ENCODE measurements at places on chromosomes 12 and 14.

GRCh38 chr12:68804657-68805591 lies 3.1 kb upstream of the MDM2 start:
- no peak for DNase-seq

DNA sequence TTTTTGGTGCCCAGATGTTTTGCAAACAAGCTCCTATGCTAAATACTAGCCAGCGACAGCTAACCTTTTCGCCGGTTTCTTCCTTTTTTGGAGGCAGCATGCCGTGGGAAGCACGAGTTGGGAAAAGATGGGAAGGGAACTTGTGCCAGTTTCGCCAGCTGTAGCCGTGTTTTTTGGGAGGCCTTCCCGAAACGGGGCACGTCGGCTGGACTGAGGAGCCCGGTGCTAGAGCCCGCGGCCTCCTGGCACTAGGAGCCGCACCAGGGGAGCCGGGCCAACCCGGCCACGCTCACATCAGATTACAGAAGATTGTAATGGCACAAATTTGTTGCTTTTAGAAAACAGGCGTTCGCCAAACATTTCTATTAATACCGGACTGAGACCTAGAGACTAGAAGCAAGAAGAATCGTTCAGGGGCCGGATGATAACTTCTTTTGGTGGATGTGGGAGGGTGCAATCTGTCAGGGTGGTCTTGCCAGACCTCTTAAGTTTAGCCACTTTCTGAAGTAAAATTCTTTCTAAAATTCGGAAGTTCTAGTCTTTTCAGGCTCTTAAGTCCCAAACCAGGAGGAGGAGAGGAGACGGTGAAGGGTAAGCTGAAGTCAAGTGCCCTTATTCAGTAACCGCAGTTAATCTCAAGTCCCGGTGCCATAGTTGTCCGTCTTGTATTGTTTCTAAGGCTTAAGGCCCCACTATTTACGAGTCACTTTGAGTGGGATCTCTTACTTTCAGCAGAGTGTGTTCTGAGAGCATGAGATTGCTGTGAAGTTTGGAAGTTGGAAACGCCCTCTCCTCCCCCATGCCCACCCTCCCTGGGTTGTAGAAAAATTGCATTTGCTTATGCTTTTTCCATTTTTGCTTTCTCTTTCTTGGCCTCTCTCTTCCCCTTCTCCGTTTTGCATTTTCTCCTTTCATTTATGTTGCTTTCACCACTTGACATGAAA lies 1.3 kb downstream of the RASSF3 start:
- no peak for DNase-seq

DNA sequence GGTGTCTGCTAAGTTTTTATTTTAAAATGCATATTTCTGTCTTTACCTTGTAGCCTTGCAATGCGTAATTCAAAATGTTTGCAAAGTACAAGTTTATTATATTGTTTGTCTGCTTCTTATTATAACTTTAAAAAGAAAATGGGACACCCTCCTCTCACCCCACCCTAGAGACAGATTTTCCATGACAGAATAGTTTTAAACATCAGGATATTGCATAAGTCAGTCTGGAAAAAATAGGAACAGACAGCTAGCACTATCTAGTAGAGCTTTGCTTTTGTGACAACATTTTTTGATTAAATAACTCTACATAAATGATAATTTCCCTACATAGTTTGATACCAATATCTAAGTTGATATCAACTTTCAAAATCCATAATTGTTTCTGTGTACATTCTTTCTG lies 71.3 kb downstream of the PDE3A start:
- DNase-seq = no peak

- DNase-seq = no peak
Observed at GRCh38 chr12:121955258-121956237, 37.2 kb downstream of the CFAP251 start.

DNA sequence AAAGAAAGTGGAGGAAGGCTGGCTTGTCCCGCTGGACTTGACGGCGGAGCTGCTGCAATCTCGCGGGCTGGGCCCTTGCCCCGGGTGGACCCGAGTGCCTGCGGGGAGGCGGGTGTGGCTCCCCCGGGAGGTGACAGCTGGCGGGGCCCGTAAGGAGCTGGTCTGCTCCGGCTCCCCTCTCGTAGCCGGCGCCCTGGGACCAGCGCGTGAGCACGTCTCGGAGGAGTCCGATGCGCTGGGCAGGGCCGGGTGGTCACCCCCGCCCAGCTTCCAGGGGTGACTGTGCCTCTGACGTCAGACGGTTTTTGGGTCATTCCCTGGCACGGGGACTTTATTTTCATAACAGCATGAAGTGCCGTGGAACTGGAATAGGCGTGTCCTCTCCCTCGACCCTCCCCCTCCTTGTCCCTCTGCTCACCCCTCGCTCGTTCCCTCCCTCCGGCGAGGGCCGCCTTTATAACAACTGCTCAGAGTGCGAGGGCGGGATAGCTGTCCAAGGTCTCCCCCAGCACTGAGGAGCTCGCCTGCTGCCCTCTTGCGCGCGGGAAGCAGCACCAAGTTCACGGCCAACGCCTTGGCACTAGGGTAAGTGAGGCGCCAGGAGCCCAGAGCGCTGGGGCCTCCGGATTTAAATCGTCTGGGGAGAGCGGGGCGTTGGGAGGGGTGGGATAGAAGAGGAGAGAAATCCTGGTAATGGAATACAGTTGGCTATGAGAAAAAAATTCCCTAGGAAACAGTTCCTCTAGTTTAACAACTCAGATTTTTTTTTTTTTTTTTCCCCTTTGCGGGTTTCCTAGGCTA lies at the start of gene GPRC5A:
TSS of gene GPRC5A (plus strand) at position 483 of the 801 bp plus-strand sequence. CDS start 16,688 bp downstream, outside the sequence.
- DNase-seq = peak; percentile 6

- no peak for DNase-seq
Observed at GRCh38 chr14:50821510-50822464, 9.2 kb downstream of the NIN start.

- no peak for DNase-seq
Observed at GRCh38 chr12:112904571-112904970, 2.2 kb upstream of the OAS1 start.

DNA sequence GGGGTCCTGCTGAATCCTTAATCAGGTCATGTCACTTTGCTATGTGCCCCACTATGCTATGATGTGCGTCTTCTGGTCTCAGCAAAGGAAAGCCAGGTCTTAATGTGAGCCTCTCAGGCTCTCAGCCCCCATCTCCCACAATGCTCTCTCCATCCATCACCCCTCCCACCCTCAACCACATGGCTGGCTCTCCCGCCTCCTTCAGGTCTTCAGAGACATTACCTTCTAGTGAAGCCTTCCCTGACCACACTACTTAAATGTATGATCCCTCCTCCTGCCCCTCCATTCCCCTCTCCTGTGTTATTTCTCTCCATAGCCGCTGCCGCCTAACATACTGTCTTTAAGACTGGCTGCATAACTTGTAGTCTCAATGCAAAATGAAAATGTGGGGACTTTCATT lies 50.5 kb downstream of the KRT80 start:
- no peak for DNase-seq

- DNase-seq = no peak
Observed at GRCh38 chr12:122202017-122202416, 1.5 kb upstream of the B3GNT4 start.

DNA sequence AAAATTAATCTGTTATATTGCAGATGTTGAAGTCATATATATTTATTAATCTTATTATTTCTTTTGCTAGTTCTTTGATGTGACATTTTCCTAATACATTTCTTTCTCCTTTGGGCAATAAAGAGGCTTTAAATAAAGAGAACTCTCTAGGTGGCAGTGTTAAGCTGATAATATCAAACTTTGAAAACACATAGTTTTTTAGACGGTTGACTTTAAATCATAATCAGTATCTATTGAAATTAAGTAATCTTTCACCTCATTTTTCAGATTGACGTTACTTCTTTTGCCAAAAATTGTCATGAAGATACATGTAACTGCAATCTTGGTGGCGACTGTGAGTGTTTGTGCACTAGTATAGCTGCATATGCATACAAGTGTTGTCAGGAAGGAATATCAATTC lies 130.8 kb upstream of the PTPRQ start:
- DNase-seq = no peak

DNA sequence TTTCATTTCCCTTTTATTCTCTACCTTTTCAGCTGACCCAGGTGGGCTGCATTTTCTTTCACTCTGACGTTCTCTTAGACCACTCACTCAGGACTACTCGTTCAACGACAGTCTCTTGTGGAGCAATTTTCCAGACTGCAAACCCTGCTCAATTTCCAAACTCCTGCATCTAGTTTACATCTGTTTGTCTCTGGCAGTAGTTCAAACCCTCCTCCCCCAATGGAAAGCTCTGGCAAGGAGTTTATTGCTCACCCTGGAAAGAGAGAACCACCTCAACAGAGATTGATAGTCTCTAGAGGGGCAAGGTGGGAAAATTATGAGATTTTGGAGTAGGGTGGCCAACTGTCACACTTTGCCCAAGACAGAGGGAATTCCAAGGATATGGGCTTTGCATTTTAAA lies 130.2 kb downstream of the TSHR start:
- DNase-seq = no peak

- no peak for DNase-seq
Observed at GRCh38 chr14:22985894-22986507, 3.6 kb upstream of the AJUBA start.

- no peak for DNase-seq
Observed at GRCh38 chr12:75345531-75345930, 11.1 kb downstream of the GLIPR1L1 start.

- DNase-seq = no peak
Observed at GRCh38 chr12:12926571-12927071, 25.3 kb downstream of the GPRC5D start.

GRCh38 chr14:98711453-98711852 lies 560.5 kb downstream of the BCL11B start:
- DNase-seq = no peak

DNA sequence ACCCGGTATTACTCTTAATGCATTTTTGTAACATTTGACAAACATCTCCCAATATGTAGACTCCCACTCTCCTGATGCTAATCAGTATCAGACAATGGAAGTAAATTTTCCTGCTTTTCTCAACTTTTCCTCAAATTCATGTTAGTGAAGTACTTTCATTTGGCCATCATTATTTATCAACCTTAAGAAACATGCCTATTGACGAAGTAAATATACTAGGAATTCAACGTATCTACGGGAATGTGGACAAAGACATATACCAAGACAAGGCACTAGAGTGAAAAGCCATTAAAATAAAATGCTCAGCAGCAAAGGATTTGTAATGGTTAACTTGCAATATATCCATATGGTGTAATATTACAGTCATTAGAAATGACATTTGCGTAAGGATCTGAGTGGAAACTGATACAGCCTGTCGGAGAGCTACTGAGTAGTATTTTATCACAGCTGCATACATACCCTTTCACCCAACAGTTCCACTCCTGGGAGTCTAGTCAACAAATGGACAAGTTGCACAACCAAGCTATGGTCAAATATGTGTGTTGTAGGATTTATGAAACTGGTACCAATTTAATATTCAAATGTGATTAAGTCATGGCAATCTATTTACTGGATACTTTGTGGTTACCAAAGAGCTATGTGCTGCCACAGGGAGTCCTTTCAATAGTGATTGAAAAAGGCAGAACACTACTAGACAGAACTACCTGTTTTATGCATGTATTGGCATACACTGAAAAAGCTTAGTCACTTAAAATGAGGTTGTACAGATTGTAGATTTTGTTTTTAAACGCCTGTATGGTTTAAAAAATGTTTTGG lies 26.5 kb downstream of the NUDT4 start:
- no peak for DNase-seq

DNA sequence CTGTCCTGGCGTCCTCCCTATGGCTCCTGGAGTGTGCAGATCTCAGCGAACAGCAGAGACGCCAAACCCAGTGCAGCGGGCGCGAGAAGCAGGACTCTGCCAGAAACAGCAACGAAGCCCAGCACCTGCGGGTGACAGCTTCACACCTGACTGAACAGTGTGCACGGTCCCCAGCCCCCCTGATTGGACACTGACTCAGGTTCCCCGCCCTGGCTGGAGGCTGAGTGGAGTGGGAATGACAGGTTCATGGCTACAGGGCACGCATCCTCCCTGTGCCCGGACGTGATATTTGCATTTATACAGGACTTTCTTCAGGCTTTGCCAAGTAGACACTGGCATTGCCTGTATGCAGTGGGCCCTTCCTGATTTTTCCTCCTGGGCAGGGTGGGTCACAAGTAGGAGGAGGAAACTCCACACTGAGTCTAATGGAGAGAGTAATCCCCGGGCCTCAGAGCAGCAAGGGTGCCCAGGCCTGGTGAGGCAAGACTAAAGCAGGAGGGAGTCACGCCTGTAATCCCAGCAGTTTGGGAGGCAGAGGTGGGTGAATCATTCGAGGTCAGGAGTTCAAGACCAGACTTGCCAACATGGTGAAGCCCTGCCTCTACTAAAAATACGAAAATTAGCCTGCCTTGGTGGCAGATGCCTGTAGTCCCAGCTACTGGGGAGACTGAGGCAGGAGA lies 71.6 kb downstream of the ASCL4 start:
- no peak for DNase-seq

DNA sequence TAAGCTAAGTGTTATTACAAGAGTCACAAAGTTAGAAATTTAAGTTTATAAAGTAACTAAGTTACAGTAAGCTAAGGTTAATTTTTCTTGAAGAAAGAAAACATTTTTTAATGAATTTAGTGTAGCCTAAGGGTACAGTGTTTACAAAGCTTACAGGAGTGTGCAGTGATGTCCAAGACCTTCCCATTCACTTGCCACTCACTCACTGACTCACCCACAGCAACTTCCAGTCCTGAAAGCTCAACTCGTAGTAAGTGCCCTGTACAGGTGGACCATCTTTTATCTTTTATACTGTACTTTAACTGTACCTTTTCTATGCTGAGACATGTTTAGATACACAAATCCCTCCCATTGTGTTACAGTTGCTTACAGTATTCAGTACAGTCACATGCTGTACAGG lies 60.9 kb upstream of the TMEM263 start:
- DNase-seq = no peak

GRCh38 chr14:102363182-102363943 lies 622 bp downstream of the TECPR2 start:
- DNase-seq = no peak

GRCh38 chr12:12524128-12524527 lies 38.5 kb downstream of the DUSP16 start:
- no peak for DNase-seq

- DNase-seq = no peak
Observed at GRCh38 chr12:52631676-52632459, 13.5 kb upstream of the KRT73 start.

DNA sequence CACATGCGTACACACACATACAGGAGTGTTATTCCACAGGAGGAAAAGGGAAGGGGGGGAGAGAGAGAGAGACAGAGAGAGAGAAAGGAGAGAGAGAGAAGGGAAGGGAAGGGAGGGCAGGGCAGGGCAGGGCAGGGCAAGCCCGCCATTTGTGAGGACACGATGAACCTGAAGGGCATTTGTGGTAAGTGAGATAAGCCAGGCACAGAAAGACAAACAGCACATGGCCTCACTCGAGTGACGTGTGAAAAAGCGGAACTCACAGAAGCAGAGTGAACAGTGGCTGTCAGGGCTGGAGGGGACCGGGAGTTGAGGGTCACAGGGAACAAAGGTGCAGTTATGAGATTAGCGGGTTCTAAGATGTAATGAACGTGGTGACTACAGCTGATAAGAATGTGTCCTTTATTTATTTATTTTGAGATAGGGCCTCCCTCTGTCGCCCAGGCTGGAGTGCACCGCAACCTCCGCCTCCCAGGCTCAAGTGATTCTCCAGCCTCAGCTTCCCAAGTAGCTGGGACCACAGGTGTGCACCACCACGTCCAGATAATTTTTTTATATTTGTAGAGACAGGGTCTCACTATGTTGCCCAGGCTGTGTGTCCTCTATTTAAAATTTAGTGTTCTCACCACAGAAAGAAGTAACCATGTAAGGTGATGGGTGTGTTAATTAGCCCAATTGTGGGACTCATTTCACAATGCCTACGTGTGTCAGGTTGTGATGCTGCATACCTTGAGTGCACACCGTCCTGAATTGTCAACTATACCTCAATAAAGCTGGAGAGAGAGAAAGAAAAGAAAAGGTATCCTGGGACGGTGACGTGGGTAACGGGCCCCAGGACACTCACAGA lies 18.7 kb upstream of the FBRSL1 start:
- no peak for DNase-seq

GRCh38 chr12:58523360-58523759 lies 396.9 kb downstream of the LRIG3 start:
- no peak for DNase-seq

All from activated naive CD8-positive, alpha-beta T cell treated with anti-CD3 and anti-CD28 coated beads, Interleukin-2, amount 50 U/mL, for 16 hours (primary cell).